ENCODE measurements at places on chromosomes 1 and 21. TPM values are rescaled to one million over a fixed set of nuclear protein-coding genes. Genes with fewer than 3 reads are reported as not detected.

DNA sequence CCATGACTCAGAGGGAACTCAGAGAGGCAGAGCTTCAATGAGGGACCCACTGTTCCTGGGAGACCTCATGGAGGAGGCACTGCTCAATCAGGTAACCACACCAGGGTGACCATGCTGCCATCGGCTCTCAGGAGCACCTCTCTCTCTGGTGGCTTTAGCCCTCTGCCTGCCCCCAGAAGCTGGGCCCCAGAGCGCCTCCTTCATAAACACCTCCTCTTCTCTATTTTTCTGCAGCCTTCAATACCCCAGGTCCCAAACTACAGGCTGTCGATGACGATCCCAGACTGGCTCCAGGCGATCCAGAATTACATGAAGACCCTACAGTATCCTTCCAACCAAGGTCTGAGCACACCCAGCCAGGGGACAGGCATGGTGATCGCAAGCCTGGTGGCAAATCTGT is 10.6 kb downstream of the VASH2 start:
- no peaks in the 10 kb centered on the region for H3K36me3 ChIP-seq
- H3K4me3 ChIP-seq, result no peak overlapping the region
- peaks cover 35% of the 10 kb centered on the region for H3K27me3 ChIP-seq
- DNase-seq, result no peak
- H3K4me1 ChIP-seq, result no peaks in the 10 kb centered on the region
- H3K27ac ChIP-seq, result no peak overlapping the region

GRCh38 chr1:101158424-101158823 is 78.4 kb upstream of the S1PR1 start:
- H3K4me1 ChIP-seq, result peaks cover 3% of the 10 kb centered on the region
- H3K4me3 ChIP-seq, result no peak overlapping the region
- peaks cover 4% of the 10 kb centered on the region for H3K36me3 ChIP-seq
- DNase-seq, result no peak
- no peak overlapping the region for H3K27ac ChIP-seq
- H3K27me3 ChIP-seq, result no peaks in the 10 kb centered on the region

LEMD1 gene
- not detected for polyA plus RNA-seq

GRCh38 chr21:26142363-26142762 is 28.2 kb downstream of the APP start:
- H3K4me3 ChIP-seq, result no peak overlapping the region
- DNase-seq, result no peak
- H3K27ac ChIP-seq, result no peak overlapping the region
- H3K27me3 ChIP-seq, result no peaks in the 10 kb centered on the region
- peaks cover 4% of the 10 kb centered on the region for H3K36me3 ChIP-seq

DNA sequence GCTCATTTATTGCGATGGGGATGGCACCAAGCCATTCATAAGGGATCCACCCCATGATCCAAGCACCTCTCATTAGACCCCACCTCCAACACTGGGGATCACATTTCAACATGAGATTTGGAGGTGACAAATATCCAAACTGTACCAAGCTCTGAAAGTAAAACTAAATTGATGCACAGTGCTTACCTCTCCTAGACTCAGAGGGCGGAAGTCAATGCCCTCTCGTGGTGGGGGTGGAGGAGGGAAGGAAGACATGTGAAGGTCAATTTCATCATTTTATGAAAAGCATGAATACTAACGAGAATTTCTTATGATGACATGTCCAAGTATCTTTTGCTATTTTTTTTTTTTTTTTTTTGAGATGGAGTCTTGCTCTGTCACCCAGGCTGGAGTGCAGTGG is 120.0 kb downstream of the PGBD5 start:
- peaks cover 11% of the 10 kb centered on the region for H3K4me1 ChIP-seq
- no peaks in the 10 kb centered on the region for H3K36me3 ChIP-seq
- no peak overlapping the region for H3K27ac ChIP-seq
- DNase-seq, result no peak
- H3K27me3 ChIP-seq, result peaks cover 1% of the 10 kb centered on the region

GRCh38 chr1:155205969-155206593 is 1.6 kb downstream of the THBS3 start:
- no peak overlapping the region for H3K27ac ChIP-seq
- peaks cover 4% of the 10 kb centered on the region for H3K36me3 ChIP-seq
- peaks cover 33% of the 10 kb centered on the region for H3K4me1 ChIP-seq
- no peak overlapping the region for H3K4me3 ChIP-seq

MXRA8 gene
- 19.7 TPM for polyA plus RNA-seq

Data from naive thymus-derived CD8-positive, alpha-beta T cell (primary cell).